ENCODE measurements at places on chromosomes 2 and 18.

- no peak for DNase-seq
Measured at GRCh38 chr18:9991011-9992000, 77.5 kb downstream of the VAPA start.

DNA sequence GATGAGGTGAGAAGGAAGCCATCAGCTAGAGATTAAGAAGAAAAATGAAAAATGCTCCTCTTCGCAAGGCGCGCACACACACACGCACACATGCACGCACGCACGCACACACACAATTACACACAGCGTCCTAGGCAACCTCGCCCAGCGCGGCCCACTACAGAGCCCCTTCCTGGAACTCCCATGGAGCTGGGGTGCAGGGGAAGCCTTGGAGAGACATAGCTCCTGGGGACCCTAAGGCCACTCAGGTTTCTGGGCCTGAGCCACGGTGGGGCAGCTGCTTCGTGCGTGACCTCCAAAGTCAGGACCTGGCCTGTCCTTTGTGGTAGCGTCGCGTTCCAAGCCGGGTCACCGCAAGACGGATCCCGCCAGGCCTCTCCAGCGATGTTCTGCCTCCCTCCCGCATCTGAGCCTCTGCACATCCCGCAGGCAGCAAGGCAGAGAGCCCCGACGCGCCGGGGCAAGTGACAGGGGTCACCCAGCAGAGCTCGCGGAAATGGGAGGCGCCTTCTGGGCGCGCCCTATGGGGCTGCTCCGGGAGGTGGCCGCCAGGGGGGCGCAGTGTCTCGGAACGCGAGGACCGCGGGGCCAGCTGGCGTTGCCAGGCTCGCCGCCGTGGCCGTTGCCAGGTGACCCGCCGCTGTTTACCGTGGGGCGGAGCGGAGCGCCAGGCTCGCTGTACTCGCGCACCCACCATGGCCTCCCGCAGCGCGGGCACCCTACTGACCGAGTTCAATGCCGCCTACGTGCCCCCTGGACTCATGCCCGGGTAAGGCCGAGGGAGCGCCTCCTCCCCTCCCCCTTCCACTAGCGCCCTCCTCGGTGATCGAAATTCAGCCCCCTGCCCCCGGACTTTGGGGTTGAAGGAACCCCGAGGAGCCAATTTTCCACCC is 79.0 kb downstream of the CIB4 start:
- DNase-seq, result no peak

DNA sequence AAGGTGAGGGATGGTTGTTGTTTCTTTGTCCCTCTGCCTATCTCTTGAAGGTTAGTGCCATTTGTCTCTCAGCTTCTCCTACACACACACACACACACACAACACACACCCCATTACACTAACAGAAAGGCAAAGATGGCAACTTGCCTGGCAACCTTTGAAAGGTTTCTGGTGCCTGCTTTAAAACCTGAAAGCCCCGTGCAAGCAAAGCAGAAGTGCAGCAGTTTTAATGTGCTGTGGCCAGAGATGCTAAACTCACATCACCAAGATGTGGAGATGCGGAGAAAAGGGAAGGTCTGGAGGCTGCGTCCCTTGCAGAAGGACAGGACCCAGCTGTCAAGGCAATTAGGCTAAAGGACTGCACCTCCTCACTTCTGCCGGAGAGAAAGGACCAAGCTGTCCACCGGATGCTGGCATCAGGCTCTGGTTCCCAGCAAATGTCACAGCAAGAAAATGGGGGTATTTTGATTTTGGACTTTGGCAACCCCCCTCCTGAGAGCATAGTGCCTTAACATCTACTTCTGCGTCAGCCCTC is 196.4 kb downstream of the ARL4C start:
- no peak for DNase-seq

- no peak for DNase-seq
Measured at GRCh38 chr18:25077038-25077943, 274.7 kb downstream of the ZNF521 start.

GRCh38 chr2:191304939-191305875 is 60.0 kb downstream of the MYO1B start:
- DNase-seq, result peak; percentile 82

DNA sequence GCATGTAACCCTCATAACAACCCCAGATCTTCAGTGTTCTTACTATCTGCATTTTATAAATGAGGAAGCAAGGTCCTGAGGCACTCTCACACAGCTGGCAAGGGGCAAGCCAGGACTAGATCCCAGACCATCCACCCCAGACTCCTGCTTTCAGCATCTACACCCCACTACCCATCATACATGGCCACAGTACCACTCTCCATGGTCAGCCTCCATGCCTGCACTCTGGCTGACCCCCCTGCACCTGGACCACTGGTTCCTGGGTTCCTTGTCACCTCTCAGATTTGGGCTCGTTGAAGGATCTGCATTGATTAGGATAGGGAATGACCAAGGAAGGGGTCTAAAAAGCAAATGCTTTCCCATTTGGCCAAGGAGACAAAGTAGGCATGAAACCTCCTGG is 36.0 kb upstream of the TEX51 start:
- DNase-seq, result no peak

- DNase-seq, result no peak
Measured at GRCh38 chr2:98669675-98670074, 61.3 kb downstream of the MGAT4A start.

GRCh38 chr2:23221236-23221635 is 163.7 kb upstream of the KLHL29 start:
- DNase-seq, result no peak

DNA sequence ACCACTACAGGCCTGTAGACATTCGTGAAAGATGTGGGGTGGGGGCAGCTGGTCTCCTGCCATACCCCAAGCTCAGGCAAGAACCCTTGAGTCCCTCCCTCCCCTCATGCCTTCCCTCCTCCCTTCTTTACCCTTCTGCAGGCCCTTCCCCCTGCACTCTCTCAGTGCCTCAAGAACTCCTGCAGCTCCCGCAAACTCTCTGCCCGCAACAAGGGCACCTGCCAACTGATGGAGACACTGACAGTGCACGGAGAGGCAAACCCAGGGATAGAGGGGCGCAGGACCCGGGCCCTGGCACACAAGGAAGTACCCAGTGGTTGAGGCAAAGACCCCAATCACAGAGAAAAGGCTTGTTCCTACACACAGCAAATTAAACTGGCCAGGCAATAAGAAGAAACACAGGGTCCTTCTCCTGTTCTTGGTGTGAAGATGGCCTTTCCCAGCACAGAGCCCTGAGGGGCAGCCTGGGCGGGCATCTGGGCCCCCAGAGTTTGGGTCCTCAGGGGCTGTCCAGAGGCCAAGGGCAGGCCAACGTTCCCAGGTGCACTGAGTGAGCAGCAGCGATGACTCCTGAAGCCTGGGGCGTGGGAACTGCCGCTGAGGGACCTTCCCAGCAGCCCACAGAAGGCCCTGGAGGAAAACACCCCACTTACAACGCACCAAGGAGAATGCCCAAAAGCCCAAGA is 1.6 kb downstream of the TEKT4 start:
- no peak for DNase-seq

- DNase-seq, result no peak
Measured at GRCh38 chr2:30691948-30692828, 115.1 kb downstream of the CAPN13 start.
